ENCODE measurements at places on chromosomes 11 and 22. TPM values are rescaled to one million over a fixed set of nuclear protein-coding genes. Genes with fewer than 3 reads are reported as not detected.

DNA sequence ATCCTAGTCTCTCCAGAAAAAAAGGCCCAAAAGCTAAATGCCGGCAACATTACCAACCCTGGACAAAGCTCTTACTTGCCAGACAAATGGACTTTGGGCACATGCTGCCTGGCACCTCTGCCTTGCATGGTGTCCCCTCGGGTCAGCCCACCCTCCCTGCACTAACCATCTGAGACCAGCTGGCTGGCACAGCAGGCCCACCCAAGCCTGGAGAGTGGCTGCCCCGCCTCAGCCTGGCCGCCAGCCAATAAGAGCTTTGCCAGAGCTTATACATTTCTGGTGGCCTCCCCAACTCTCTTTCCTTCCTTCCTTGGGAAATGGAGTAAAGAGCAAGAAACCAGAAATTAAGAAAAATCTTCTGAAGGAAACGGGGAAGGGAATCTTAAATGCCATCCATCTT, 24.5 kb downstream of the MCHR1 start:
- no peak for DNase-seq

- no peak for DNase-seq
Observed at GRCh38 chr11:68010090-68011041, at the start of gene ALDH3B1. ALDH3B1 (plus strand) TSS chr11:68010327; CDS start chr11:68015298, 4,971 bp downstream.

- no peak for DNase-seq
Observed at GRCh38 chr11:85694385-85694980, 8.5 kb upstream of the CCDC89 start.

DNA sequence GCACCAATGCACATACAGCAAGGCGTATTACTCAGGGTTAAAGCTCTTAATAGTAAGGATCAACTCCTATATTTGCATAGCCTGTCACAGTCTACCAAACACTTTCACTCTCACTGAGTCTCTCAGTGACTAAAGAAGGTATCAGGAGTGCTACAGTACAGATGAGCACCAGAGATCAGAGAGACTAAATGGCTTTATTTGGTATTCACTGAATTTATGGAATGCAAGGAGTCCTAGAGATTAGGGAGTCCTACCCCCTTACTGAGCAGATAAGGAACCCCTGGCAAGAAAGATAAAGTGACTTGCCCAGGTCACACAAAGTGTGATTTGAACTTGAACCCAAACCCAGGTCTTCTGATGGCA, 396.4 kb upstream of the CCDC90B start:
- DNase-seq = no peak

- no peak for DNase-seq
Observed at GRCh38 chr22:49344656-49345055, 483.0 kb downstream of the BRD1 start.

DNA sequence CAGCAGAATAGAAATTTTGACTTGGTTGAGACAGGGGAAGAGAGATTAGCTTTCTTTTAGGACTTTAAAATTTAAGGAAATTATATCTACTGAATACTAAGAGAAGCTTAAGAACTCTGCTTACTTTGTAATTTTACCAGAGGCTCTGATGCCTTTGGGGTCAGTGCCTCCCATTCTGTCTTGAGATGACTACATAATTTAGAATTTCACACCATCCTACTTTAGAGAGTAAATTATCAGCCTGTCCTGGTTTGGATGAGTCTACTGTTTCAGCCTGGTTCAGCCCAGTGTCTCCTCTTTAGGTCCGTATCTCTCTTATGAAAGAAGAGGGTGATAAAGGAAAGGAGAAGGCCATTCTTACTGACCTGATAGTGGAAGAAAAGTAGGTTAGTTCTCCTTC, 9.8 kb downstream of the NUCB2 start:
- DNase-seq = no peak

DNA sequence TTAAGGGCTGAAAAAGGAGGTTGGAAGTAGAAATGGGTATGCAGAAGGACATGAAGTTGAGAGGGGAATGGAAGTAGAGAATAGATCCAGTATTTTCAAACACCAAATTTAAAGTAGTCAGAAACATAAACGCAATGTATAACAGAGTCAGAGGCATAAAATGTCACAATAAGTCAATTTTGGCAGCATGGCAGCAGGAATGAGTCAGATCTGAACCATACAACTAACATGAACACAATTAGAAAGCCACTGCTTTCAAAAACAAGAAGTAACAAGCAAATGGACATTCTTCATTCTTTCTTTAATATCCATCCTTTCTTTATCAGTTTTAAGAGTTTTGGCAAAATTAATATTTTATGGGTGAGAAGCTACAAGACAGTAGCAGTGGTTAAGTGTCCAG, 2.5 kb downstream of the CHORDC1 start:
- no peak for DNase-seq

DNA sequence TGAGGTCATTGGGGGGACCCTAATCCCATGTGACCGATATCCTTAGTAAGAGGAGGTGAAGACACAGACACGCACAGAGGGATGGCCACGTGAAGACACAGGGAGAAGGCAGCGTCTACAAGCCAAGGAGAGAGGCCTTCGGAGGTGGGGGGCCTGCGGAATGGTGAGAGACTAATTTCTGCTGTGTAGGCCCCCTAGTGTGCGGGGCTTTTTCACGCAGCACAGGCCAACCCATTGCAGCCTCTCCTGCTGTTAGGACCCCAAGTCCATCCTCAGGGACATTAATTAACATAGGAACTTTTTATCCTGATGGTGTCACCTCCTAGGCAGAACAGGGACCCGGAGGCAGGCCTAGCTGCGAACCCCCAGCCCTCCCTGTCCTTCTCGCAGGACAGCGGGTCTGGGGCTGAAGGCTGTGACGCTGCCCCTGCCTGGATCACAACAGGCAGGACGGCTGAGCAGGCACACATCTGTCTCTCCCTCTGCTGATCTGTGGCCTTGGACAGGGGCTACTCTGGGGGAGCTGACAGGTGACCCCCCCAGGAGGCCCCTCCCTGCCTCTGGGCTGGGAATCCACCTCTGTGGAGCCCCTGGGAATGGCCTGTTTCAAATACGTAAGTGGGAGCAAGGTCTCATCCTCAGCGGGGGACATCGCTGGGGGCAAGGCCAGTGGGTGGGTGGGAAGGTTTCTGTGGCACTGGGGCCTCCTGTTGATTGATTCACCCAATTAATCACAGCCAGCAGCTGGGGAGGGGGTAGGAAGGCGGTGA, 7.9 kb downstream of the ASCL2 start:
- DNase-seq = no peak

DNA sequence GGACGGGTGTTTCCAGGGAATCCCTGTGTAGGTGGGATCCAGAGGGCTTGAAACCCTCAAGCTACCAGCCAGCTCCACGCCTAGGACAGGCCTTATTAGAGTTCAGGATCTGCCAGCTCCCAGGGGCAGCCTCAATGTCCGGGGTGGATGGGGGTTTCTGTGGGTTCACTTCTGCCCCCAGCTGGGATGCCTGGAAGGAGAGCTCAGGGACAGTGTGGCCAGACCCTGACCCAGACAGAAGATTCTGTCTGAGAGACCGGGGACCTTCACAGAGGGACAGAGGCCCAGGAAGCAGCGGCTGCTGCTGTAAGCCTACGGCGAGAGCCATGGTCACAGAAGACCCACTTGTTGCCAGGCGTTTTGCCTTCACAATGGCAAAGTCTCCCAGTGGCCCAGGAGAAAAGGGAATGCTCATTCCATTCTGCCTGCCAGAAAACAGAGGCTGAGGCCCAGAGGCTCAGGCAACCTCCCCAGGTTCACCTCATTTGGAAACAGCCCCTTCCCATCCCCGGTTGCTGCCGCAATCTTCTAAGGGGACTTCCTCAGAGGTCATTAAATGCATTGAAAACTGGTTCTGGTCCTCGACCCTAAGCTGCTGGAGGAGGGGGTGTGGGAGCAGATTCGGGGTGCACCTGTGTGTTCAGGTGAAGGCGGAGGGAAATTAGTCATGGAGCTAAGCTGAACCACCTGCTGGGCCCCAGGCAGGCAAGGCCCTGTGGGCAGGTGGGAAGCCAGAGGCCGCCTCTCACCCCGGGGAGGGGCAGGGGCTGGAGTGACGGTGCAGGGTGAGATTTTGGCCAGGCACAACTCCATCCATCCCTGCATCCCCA, 4.9 kb upstream of the KRTAP5-6 start:
- no peak for DNase-seq

- DNase-seq = no peak
Observed at GRCh38 chr22:17199003-17199731, 20.1 kb downstream of the ADA2 start.

GRCh38 chr11:134821422-134821821, 409.4 kb upstream of the B3GAT1 start:
- DNase-seq = no peak

The DEUP1 gene
- not detected for total RNA-seq
